ENCODE measurements at places on chromosomes 7 and 10. TPM values are rescaled to one million over a fixed set of nuclear protein-coding genes. Genes with fewer than 3 reads are reported as not detected.

SVOPL gene
- not detected for total RNA-seq

DNA sequence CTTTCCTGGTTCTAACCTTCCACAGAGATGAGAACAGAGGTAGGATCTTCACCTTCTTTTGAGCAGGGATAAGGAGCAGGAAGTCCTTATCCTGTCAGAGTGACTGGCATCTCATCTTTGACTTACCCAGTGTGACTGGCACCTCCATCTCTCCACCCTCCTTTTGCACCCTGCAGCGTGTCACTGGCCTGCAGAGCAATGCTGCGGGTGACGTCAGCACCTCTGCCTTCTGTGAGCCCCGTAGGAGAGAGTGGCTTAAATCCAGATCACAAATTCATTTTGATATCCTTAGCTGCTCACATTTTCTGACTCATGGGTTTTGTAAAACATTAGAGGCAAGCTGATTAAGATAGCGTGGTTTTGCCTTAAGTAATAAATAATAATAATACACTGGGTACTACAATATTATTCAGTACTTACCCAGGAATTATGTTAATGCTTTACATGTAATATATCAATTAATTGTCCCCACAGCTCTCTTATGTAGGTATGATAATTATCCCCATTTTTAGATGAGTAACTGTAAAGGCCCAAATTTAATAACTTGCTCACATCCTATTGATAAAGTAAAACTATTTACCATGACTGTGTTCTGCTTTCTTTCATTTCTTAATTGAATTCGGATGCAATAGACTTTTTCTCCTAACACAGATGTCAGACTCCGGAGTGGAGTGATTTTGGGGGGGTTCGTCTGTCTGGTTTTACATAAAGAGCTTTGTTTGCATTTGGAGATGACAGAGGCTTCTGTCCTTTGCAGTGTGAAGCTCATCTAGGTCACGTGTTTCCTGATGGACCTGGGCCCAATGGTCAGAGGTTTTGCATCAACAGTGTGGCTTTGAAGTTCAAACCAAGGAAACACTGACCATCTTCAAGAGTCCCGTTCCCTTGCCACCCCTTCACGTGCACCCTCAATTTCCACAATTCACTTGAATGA, 24.9 kb downstream of the MSRB2 start:
- DNase-seq = no peak

GRCh38 chr10:5002013-5002727, 1.5 kb downstream of the AKR1C2 start:
- DNase-seq = no peak

DNA sequence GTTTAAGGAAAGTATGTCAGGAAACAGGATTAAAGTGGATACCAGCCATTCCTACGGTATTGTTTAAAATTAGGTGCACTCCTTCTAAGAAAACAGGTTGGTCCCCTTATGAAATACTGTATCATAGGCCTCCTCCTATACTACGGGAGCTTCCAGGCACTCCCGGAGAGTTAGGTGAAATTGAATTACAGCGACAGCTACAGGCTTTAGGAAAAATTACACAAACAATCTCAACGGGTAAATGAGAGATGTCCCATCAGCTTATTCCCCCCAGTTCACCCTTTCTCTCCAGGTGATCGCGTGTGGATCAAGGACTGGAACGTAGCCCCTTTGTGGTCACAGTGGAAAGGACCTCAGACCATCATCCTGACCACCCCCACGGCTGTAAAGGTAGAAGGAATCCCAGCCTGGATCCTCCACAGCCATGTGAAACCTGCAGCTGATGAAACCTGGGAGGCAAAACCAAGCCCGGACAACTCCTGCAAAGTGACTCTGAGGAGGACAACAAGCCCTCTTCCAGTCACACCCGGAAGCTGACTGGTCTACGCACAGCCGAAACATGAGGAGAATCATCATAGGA, 25.1 kb upstream of the GHITM start:
- DNase-seq = no peak

DNA sequence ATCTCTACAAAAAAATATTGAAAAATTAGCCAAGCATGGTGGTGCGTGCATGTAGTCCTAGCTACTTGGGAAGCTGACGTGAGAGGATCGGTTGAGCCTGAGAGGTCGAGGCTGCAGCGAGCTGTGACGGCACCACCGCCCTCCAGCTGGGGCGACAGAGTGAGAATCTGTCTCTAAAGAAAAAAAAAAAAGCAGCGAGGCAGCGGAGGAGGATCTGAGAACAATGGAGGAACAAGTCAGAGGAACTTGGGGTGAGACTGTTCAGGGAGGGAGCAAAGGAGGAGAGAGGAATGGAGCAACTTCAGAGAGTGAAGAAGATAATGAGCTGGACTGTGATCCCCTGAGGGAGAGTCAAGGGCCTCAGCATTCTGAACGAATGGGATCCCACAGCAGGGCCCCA, 85.4 kb downstream of the MKX start:
- DNase-seq = no peak
